ENCODE measurements at places on chromosomes 5 and 9.

DNA sequence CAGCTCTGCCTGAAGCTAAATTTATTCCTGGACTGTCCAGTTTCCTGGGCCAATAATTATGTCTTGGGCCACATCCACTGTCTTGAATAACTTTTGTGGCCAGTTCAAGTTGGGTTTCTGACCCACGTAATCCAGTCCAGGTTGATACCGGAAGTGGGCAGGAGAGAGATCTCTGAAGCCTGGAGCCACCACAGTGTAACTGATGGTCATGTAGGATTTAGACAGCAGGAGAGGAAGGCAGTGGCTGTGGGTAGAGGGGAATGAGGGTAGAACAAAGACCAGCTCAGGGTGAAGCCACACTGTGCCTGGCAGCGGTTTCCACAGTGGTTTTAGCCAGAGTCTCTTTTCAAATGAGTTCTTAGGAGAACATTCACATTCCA lies 30.2 kb downstream of the SH3PXD2B start:
- DNase-seq, result no peak

DNA sequence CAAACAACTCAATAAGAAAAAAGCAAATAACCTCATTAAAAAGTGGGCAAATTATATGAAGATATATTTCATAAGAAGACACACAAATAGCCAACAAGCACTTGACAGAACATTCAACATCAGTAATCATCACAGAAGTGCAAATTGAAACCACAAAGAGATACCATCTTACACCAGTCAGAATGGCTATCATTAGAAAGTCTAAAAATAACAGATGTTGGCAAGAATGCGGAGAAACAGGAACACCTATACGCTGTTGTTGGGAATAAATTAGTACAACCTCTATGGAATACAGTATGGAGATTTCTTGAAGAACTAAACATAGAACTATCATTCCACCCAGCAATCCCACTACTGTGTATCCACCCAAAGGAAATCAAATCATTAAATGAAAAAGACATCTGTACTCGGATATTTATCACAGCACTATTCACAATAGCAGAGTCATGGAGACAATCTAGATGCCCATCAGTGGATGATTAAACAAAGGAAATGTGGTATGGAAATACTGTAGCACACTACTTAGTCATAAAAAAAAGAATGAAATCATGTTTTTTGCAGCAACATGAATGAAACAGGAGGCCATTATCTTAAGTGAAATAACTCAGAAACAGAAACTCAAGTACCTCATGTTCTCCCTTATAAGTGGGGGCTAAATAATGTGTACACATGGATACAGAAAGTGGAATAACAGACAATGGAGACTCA lies 106.8 kb upstream of the FST start:
- no peak for DNase-seq

GRCh38 chr5:41748631-41749030 lies 121.6 kb downstream of the OXCT1 start:
- DNase-seq, result peak; percentile 27

GRCh38 chr5:93596310-93596675 lies 13.3 kb downstream of the NR2F1 start:
- no peak for DNase-seq

GRCh38 chr9:134768709-134769351 lies 111.8 kb upstream of the FCN2 start:
- DNase-seq, result no peak

DNA sequence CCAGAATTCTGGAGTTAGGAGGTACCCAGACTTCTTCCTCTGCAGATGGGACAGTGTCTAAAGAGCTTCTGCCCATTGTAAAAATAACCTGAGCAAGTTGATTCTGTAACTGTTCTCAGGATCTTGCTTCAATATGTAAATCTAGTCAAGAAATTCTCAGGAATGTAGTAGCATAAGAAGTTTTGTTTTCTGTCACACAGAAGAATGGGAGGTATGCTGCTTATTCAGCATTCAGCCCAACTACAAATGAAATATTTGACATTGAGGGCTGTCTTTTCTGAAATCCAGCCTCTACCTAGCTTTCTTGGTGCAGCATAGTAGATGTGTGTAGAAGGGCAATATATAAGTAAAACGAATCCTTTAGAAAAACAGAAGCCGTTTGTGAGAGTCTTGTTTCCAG lies 13.8 kb downstream of the MACIR start:
- DNase-seq, result no peak

- DNase-seq, result no peak
Measured at GRCh38 chr5:73274121-73274520, 101.1 kb downstream of the TMEM174 start.

GRCh38 chr9:7209016-7209715 lies 451.4 kb downstream of the KDM4C start:
- DNase-seq, result no peak

GRCh38 chr5:76326577-76327302 lies 76.3 kb upstream of the IQGAP2 start:
- no peak for DNase-seq

DNA sequence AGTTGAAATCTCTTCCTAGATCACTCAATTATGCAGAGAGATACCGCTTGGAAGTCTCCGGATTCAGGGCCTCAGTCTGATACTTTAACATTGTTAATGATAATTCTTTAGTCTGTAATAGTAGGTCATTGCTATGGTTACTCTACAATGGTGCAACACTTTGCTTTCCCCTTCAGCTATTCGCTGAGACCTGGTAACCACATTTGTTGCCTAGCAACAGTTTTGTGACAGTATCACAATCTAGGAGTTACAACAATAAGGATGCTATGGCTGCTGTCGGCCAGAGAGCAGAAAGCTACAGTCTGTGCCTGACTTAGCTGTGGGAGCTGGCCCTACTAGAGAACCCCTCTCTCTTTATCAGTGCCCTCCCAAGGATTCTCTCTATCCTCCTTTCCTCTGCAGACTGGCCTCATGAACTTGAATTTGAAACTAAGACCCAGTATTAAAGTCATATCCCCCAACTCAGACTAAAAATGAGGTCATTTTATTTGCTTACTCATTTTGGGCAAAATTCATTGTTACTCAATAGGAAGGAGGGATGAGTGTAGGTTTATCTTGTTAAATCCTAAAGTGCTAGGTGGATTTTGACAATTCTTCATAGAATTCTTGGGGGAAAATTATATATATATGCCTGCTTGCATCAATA lies 39.3 kb downstream of the NR2F1 start:
- no peak for DNase-seq

DNA sequence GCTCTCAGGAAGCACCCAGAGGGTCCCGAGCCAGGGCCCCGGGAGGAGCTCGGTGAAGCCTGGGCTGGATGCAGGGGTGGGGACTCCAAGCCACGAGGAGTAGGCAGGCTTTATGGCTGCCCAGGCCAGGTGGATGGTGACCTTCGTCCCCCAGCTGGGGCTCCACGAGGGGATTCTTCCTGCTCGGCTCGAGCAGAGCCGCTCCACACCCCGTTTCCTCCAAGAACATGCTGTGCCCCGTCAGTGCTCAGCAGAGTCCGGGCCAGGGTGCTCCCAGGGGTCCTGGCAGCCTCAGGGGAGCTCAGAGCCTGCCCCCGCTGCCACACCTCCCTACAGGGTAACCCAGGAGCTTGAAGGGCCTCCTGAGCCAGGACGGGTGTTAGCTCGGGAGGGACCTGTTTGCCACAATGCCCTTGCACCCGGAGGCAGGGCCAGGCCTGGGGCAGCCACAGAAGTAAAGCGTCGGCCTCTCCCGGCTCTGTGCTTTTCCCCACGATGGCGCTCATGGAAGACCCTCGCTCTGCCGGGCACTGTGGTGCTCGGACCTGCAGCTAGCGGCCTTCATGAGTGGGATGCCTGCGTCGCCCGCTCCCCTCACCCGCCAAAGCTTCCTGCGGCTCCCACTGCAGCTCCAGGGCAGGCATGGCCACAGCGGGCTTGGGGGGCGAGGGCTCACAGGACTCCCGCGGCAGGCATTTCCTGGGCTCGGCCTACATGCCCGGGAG lies 86.8 kb downstream of the KCNT1 start:
- no peak for DNase-seq

DNA sequence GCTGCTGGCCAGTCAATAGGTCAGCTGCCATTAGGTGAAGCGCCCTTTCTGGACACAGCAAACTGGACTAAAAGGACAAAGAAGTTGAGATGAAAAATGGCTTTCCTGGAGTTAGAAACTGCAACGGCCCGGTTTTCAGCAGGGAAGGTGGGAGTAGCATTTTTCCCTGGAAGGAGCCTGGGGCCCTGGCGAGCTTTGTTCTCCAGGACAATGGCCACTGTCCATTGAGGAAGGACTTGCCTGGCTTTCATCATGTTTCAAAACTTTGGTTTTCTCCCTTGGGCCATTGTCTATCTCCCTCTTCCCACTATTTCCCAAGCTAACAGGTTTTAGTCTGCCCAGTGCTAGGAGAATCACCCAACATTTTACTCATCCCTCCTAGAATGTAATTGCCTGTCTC lies 56.2 kb downstream of the MOCS2 start:
- DNase-seq, result no peak

GRCh38 chr5:180690562-180690961 lies 41.2 kb upstream of the FLT4 start:
- DNase-seq, result no peak

DNA sequence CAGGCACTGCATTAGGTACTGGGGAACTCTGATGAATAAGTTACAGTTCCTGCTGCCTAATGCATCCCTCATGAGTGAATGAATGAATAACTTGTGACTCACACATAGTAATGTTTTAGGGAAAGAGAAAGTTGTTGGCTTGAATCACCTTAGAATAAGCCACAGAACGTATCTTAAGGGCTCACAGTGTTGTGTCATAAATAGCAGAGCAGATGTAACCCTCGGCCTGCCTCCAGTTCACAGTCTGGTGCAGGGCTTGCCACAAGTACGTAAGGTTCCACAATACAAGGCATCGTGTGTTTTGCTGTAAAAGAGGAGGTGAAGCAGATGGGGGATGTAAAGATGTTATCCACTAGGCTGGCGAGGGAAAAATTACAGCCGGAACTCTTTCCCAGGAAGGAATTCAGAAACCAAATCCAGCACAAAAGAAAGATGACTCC lies 218.7 kb downstream of the TRPM3 start:
- DNase-seq, result no peak

DNA sequence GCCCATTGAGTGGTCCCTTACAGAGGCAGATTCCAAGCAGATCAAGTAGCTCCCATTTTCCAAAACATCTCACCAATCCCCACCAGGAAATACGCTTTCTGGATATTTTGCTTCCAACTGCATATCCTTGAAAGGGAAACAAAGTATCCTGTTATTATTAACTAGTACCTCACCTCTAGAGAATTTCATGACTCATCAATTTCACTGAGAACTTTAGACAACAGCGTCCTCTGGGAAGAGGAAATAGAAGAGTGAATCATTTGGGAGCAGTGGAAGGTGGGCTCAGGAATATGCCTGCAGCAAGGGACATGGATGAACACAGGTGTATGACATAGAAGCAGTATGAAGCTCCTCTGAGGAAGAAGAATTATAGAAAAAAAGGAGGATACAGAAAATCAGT lies 186.7 kb downstream of the MARCHF11 start:
- no peak for DNase-seq

DNA sequence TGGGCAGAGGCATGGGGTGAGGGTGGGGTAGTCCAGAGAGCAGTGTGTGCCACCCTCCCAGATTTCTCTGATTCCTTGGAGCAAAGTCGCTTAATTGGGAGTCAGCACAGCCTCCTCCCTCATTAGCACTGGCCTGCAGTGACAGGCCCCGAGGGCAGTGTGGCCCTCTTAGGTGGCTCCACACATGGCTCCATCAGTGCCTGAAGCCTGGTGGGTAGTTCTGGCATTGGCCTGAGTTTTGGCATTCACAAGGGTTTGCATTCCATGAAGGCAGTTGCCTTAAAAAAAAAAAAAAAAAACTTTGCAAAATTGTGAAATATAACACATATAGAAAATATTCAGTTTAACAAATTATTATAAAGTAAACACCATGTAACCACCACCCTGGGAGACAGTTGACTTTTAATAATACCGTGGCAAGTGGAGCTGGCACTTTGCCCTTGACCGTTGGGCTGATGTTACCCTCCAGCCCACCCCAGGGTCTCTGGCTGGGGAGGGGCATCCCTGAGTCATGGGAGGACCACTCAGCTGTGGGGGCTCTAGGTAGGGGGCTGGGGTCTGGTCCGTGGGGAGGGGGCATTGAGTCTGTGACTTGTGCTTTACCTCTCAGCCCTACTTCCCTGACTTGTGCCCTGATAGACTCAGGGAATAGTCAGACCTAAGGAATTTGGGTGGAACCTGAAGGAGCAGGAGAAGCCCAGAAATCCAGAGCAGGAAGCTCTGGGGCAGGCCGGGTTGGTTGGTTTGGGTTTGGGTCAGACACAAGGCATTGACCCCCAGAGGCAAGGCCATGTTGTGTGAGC lies 51.3 kb upstream of the PITX1 start:
- no peak for DNase-seq

DNA sequence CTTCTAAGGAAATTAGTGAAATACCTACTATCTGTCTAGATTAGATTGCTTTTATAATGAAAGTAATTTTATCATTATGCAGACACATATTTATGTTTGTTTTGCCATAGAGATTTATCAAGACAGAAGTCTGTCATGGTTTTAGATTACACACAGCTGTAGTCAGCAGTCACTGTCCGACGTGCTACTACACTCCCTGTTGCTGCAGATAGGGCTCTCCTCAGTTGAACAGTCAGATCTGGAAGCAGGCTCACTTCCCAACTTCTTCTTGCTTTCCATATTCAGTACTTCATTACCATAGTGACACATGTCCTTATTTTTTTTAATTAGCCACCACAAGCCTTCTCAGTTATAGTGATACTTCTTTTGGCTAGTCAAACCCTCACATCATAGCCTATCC lies 329.9 kb upstream of the ITGA1 start:
- DNase-seq, result no peak

- no peak for DNase-seq
Measured at GRCh38 chr5:107040907-107041306, 629.8 kb downstream of the EFNA5 start.

DNA sequence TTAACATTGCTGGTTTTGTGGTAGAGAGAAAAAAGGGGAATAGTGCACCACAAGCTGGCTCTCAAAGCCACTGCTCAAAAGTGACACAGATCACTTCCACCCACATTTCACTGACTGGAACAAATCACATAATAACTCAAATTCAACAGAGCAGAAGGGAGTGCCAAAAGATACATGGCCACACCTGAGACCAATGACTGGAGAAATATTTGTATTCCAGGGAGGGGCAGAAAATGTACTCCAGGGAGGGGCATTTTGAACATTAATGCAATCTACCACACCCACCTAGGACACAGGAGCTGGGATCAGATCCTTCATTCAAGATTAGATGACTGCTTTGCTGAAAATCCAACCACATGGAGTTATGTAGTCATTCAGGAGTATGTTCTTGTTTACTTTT lies 44.8 kb upstream of the ALDOB start:
- DNase-seq, result no peak
